Stimulated activated CD8-positive, alpha-beta memory T cell treated with anti-CD3 and anti-CD28 coated beads, Interleukin-2, amount 100 ng/mL, for 1 hour (primary cell): ENCODE measurements at places on chromosomes 5 and 9.
A peak's percentile ranks its signal among the peaks of the same experiment; 100 is the strongest.

DNA sequence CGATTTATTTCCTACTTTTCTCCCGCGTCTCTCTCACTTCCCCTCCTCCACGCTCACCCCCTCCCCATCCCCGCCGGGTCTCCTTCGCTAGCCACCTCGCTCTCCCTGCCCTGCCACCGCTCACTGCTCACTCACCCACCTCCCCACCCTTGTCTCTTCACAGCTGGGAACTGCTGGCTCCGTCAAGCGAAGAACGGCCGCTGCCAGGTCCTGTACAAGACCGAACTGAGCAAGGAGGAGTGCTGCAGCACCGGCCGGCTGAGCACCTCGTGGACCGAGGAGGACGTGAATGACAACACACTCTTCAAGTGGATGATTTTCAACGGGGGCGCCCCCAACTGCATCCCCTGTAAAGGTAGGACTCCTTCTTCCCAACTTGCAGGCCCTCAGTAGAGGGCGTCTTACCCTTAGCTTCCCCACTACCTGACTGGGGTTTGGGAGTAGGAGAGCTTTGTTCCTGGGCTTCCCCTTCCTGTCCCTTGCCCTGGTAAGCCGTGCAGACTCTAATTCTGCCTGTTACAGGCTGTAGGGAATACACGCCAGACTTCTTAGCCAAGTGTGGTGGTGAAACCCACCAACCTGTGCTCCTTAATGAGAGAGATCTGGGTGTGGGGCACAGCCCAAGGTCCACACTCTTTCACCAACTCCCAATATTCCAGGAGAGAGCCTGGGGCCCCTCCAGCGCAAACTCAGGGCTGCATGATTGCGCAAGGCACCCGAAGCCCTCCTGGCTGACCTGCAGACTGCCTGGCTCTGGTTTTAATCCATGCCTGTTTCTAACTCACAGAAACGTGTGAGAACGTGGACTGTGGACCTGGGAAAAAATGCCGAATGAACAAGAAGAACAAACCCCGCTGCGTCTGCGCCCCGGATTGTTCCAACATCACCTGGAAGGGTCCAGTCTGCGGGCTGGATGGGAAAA, 2.5 kb downstream of the FST start:
- DNase-seq = no peak

GRCh38 chr5:137403869-137404268, 95.3 kb downstream of the SPOCK1 start:
- no peak for DNase-seq

- DNase-seq = no peak
These were observed 45.9 kb upstream of the MTMR12 start for GRCh38 chr5:32358611-32359010.

- no peak for DNase-seq
These were observed 149.0 kb upstream of the FST start for GRCh38 chr5:53331463-53331862.

GRCh38 chr9:132631280-132631679, 38.5 kb downstream of the DDX31 start:
- DNase-seq = no peak

DNA sequence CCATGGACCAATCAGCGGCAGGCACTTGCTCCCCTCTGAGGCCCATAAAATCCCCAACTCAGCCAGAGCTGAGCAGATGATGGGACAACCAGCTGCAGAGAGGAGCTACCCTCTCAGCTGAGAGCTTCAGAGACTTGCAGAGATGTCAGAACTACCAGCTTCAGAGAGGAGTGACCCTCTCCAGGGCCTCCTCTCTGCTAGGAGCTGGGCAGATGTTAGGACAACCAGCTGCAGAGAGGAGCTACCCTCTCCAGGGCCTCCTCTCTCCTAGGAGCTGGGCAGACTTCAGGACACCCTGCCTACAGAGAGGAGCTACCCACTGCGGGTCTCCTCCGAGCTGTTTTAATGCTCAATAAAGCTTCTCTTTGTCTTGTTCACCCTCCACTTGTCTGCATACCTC, 3.0 kb upstream of the AUH start:
- DNase-seq = no peak

- DNase-seq = no peak
These were observed 85.2 kb downstream of the NR3C1 start for GRCh38 chr5:143318270-143318669.

GRCh38 chr5:58183078-58183785, 276.7 kb downstream of the PLK2 start:
- DNase-seq = no peak

GRCh38 chr5:1736065-1736464, 63.6 kb downstream of the MRPL36 start:
- no peak for DNase-seq

GRCh38 chr9:120593955-120594277, 13.9 kb upstream of the CDK5RAP2 start:
- no peak for DNase-seq

DNA sequence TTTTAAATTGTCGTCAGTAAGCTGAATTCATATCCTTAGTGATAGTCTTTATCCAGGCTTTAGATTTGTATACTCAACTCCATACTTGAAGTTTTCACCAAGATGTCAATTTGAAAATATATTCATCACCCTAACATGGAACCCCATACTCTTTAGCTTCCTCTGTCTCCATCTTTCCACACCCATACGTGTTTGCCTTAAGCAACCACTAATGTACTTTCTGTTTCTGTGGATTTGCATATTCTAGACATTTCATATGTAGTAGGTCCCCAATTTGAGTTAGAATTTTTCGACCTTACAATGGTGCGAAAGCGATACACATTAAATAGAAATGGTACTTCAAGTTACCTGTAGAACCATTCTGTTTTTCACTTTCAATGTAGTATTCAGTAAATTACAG, 65.2 kb downstream of the NSD1 start:
- DNase-seq = no peak

DNA sequence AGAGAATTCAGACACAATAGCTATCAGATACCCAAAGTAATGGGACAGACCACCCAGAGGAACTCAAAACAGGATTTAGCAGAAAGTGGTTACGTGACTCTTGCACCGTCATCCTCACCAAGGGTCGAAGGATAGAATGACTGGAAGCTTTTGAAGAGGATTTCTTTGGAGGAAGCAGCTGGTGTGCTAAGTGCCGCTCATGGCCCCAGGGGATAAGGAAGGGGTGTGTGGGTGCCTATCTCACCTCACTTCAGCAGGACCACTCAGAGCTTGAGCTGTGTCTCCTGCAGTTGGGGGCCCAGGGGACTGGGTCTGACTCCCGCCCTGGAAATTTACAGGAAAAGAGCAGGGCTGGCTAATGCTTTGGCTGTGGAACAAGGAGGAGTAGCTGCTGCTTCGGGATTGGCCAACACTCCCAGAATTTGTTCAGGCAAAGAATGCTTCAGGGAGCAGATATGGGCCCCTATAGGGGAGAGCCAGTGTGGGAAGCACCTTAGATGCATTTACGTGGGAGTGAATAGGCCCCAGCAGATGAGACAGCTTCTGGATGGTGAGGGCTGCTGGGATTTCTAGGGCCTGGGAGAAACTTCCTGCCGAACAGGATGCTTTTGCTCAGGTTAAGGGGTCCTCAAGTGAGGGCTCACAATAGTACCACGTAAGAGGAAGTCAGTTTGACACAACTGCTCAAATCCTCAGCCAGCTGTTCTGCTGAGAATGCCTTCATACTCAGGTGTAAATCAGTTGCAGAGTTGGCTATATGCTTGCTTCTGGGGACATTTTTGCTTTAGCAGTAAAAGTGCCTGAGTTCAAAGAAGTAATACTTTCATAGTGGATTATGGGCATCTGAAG, 29.1 kb upstream of the TOMM5 start:
- DNase-seq = no peak

GRCh38 chr9:93814077-93814956, 140.8 kb downstream of the BARX1 start:
- DNase-seq = no peak

DNA sequence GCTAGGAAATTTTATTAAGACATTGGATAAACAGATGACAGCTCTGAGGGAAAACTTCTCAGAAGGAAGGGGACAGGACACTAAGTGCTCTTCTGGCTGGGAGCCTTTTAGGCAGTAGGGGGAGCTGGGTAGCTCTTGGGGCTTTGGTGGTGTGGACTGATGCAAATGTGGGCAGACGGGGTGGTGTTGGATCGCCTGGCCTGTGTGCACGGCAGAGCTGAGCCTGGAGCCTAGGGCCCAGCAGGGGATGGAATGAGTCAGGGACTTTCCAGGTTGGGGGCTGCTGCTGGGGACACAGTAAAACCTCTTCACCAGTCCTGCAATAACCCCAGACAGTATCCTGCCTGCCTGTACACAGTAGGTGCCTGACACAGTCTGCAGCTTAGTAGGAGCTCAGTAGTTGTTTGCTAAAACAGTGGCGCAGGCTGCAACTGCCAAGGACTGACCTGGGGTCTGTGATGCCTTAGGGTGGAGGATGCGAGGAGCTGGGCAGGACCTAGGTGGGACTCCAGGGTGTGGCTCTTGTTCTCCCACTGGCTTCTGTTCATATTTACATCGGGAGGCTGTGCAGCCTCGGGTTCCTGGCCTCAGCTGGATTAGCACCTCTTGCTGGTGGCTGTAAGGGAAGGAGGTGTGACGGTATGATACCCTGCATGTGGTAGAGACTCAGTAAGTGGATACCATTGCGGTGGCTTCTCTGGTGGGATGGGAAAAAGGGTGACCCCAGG, 83.8 kb downstream of the DAB2IP start:
- no peak for DNase-seq

GRCh38 chr9:114662081-114662989, 4.7 kb upstream of the TEX53 start:
- peak; percentile 31 for DNase-seq

DNA sequence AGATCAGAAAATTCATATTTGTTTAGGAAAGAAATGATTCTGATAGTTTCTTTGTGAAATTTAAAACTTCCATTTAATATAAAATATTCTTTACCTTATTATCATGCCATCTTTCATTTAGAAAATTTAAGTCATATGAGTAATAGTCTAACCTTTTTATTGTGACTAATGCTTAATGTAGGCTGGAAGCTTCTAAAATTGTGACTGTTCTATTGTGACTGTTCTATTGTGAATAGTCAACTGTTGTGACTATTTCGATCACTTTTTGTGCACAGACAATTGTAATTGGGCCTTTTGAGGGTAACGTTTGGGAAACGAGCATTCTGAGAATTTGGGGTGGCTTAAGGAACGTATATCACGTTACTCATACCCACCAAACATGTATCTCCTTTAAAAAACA, 100.0 kb downstream of the PARP8 start:
- no peak for DNase-seq

DNA sequence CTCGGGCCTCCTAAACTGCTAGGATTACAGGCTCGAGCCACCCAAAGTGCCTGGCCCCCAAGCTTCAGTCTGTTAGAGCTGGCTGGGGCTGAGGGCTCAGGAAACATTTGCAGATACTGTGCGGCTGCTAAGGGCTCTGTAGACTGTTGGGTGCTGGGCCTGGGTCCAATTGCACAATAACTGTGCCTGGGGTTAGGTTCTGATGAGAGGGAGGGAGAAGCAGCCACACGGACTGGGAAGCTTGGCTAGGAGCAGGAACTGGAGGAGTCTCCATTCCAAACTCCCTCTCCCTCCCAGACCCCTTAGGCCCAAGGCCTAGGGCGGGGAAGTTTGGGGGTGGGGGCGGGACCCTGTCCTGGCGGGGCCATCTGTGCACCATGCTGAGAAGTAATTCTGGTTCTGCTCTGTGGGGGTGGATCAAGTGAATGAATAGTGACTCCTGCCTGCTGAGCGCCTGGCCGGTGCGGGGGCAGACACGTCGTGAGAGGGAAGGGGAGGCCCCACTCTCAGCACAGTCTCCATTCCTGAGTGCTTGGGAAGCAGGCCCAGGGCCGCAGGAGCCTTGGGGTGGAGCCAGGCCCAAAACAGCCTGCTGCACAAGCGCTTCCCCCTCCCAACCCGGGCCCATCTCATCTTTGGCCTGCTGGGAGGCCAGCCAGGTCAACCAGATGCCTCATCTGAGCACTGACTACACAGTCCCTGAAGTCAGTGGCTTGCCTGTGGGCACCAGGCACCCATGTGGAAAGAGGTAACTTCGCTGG, 1.5 kb downstream of the ASS1 start:
- no peak for DNase-seq

DNA sequence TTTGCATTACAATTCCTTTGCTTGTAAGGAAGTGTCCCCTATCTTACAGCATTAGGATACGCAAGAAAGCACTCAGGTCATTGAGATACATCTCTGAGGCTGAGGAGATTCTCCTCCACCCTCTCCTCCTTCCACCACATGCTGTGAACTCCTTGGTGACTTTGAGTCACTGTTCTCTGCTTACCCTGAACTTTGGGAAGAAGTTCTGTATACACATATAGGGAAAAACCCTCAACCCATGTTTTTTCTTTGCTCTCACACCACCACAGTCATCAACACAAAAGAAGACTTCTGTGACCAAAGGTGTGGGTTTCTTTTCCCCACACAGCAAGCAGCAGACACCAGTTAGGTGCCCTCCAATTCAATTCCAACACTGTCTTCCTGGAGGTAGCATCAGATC, 38.1 kb downstream of the CNOT6 start:
- DNase-seq = no peak

- DNase-seq = no peak
These were observed 84.8 kb downstream of the MVB12B start for GRCh38 chr9:126411225-126411947.

- DNase-seq = no peak
These were observed 54.6 kb upstream of the ECM2 start for GRCh38 chr9:92590377-92590776.

DNA sequence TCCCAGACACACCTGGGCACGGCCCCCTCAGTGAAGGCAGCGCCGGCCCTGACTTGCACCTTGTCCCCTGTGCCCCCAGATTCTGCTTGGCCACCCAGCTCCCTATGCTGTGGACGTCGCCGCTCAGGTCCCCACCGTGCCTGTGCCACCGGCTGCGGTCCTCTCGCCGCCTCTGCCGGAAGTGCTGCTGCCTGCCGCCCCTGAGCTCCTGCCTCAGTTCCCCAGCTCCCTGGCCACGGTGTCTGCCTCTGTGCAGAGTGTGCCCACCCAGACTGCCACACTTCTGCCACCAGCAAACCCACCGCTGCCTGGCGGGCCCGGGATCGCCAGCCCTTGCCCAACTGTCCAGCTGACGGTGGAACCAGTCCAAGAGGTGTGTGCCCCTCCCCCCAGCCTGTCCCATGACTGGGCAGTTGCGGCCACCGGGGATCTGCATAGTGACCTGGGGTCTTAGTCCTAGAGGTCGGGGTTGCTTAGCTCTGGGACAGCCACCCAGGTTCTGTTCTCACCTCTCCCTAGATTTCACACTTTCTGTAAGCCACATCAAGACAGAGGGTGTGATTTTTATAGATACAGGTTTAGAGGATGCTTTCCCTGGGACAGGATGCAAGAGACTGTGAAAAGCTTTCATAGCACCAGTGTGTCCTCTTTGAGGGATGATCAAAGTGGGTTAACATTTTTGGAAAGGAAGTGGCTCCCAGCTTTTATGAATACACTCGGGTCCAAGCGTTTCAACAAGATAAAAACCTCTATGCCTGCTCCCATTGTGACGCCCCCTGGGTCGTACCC, 78.0 kb downstream of the WNK2 start:
- DNase-seq = no peak

GRCh38 chr5:83253720-83254119, 176.4 kb downstream of the XRCC4 start:
- DNase-seq = no peak

- no peak for DNase-seq
These were observed 185.1 kb upstream of the ELAVL2 start for GRCh38 chr9:24011009-24011717.
